Stimulated activated CD8-positive, alpha-beta memory T cell treated with anti-CD3 and anti-CD28 coated beads, Interleukin-2, amount 100 ng/mL, for 1 hour (primary cell): ENCODE measurements at places on chromosomes 12 and 14.

DNA sequence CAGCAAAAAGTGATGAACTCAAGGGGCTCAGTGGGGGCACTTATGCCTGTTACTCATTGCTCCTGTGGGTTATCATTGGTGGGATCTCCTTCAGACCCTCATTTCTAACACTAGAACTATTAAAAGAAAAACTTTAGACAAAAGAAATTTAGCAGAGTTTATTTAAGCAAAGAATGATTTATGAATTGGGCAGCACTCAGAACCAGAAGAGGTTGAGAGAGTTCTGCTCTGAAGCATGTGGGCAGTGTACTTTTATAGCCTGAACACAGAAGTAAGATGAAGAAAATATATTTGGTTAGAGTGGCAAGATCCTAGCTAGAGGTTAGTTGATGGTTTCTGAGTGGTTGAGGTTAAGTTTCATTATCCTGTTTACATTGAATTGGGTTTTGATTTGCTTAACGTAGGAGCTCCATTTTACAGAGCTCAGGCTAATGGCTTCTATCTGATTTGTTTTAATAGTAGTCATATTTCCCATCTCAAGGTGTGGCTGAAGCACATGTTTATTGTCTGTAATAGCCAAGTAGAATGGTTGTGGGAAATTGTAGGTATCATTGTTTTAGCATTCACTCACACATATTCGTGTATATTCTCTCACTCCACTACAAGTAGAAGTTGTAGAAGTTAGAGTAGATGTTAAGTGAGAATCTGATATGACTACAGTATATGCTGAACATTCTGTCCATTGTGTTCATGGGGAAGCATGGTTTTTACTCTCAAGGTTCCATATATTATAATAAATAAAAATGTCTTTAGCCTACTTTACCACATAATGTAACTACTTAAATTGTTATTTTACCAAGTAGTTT, 27.6 kb downstream of the LEMD3 start:
- DNase-seq: no peak

DNA sequence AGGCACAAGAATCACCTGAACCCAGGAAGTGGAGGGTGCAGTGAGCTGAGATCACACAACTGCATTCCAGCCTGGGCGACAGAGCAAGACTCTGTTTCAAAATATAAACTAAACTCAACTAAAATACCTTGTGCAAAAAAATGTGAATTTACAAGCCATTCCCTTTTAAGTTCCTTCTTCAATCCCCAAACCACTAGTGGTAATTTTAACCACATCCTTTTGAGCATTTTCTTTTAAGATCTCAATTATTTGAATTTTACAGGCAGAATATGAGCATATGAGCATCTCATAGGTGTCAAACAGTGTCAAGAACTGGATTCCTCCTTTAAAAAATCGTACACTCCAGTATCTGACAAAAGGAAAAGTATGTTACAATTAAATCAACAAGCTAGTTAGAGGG, 57.0 kb upstream of the NPFF start:
- no peak for DNase-seq

- DNase-seq: no peak
These were observed 1.8 kb downstream of the FBXL14 start for GRCh38 chr12:1592444-1593173.

GRCh38 chr12:40946612-40947194, 241.4 kb upstream of the PDZRN4 start:
- DNase-seq: no peak

GRCh38 chr14:30988509-30988908, 36.9 kb upstream of the AP4S1 start:
- DNase-seq: no peak

DNA sequence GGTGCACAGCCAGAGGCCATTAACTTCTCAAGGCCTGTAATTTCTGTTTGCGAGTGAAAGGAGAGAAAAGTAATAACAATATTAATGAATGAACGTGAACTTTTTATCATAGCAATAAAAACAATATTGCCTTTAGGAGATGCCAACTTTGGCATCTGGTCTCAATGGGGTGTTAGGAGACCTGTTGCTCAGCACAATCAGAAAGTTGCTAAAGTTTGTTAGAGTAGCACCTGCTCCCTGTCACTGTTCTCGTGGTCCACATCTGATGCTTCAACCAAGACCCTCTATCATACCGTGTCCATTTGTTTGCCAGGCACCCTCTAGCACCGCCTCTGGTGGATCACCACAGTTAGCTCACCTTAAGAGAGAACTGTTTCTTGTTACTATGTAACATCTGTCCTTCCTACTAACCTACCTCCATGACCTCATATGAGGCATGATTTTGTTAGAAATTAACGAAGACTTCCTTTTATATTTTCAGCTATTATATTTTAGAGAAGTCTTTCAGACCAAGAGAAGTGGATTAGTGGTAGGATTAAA, 12.5 kb upstream of the CLEC4E start:
- DNase-seq: no peak

GRCh38 chr12:31584782-31585181, 6.2 kb downstream of the DENND5B start:
- DNase-seq: no peak

GRCh38 chr12:110280392-110280778, 662 bp upstream of the ATP2A2 start:
- peak; percentile 29 for DNase-seq

DNA sequence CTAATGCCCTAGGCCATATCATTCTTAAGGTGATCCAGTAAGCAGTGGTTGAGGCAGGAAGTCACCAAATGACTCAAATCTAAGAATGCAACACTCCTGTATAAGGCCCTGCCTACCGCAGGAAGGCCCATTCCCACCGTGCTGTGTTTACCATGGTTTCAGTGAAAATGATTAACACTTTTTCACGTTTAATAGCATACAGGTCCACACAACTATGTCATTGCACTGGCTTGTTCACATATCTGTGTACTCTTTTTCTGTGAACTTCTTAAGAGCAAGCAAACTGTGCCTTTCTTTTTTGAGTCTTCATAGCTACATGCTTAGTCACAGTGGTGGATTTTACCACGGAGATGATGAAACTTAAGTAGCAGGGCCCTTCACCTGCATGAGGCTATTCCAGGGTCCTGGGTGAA, 214.9 kb downstream of the CNTN1 start:
- DNase-seq: no peak

- DNase-seq: no peak
These were observed 43.2 kb downstream of the DUSP16 start for GRCh38 chr12:12519354-12519998.

- DNase-seq: no peak
These were observed 94.6 kb upstream of the MUCL1 start for GRCh38 chr12:54759751-54760150.

DNA sequence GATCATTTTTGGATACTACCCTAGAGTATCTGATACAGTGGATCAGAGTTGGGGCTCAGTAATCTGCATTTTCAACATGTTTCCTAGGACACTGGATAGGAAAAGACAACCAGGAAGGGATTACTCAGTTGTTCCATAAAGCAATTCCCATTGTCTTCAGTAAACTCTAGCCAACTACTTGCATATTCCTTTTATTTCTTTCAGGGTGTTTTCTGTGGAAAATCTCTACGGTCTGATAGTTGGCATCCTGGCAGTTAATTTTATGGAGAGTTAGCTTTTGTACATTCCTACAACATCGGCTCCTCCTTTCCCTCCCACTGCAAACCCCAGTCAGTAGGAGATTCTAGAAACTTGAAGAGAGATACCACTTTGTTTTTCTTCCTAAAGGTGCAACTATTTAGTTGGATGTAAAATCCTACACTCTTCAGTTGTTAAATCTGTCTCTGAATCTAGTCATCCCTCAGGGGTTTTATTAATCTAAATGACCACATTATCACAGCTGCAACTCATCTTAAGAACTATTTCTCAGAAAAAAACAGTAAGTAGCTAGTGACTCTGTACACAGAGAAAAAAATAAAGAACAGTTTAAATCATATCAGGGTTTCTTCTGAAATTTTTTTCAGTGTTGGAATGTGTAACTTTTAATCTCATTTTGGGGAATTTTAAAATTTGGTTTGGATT, 103.9 kb downstream of the PDE3A start:
- no peak for DNase-seq

- DNase-seq: no peak
These were observed 632 bp downstream of the UBR7 start for GRCh38 chr14:93207468-93208308.

GRCh38 chr14:98742001-98742400, 530.0 kb downstream of the BCL11B start:
- no peak for DNase-seq

GRCh38 chr12:102480406-102480805, at the start of gene IGF1:
TSS of gene IGF1 (minus strand) at chr12:102480563. CDS start at chr12:102480381, 182 bp downstream.
- DNase-seq: no peak

DNA sequence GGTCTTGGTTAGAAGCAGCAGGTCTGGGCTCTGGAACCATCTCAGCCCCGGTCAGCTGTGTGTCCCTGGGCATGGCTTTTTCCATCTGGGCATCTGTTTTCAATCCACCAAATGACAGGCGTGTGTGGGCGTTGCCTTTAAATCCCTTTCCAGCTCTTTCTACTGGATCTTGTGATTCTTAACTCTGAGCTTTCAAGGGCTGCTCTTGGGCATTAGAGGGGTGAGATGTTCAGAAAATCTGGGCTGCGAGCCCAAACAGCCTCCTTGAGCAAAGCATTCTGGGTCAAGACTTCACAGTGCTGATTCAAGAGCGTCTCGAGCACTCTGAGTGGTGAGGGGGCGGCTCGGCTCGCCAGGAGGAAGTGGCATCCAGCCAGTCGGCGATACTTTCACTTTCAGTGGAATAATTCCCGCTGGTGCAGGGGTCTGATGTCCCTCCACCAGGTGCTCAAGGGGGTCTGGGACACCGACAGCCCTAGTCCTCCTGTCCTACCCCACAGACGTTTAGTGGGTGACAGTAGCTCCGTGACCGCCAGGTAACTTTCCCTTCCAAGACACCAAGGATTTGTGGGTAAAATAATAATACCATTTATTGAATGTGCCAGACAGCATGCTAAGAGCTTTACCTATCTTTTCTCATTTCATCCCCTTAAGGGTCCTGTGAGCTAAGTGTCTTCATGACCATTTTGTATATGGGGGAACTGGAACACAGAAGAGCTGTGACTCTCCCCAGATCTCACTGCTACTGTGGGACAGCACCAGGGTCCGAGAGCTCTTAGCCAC, 114.0 kb downstream of the PLXNC1 start:
- peak; percentile 51 for DNase-seq

- DNase-seq: no peak
These were observed 156.1 kb downstream of the DIO2 start for GRCh38 chr14:80055226-80055625.

DNA sequence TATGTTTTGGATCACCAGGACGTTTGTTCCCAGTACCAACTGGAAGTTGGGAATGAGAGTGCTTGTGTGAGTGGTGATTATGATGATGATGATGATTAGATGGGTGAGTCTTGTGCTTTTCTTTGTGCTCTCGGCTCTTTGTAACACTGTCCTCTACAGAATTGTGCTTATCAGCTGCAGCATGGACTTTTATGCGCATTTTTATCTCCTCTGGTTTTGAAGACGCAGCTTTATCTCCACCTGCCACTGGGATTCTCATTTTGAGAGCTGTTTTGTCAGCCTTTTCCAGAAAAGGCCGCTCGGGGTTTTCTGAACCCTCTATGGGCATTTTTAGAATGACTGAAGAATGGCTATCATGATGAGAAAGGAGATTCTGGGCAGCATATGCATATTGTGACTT, 11.5 kb upstream of the KANSL2 start:
- no peak for DNase-seq

DNA sequence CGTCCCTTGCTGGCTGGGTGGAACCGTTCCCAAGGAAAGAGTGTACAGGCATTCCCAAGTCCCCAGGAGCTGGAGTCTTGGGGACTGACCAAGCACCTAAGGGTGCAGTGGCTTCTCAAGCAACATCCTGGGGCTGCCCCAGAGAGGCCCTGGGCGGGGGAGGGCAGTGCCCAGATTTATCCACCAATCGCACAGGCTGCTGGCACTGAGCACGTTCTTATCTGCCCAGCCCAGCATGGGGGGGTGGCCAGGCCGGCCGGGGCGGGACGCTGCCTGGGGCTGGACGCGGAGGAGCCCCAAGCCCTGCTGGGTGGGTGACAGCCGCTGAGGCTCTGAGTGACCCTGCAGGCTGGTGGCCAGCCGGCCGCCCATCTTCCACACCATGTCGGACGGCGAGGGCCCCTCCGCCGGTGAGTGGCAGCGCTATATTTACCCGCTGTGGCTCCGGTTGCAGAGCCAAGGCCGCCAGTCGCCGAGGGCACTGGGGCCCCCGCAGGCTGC, 53.4 kb downstream of the CYP46A1 start:
- no peak for DNase-seq

DNA sequence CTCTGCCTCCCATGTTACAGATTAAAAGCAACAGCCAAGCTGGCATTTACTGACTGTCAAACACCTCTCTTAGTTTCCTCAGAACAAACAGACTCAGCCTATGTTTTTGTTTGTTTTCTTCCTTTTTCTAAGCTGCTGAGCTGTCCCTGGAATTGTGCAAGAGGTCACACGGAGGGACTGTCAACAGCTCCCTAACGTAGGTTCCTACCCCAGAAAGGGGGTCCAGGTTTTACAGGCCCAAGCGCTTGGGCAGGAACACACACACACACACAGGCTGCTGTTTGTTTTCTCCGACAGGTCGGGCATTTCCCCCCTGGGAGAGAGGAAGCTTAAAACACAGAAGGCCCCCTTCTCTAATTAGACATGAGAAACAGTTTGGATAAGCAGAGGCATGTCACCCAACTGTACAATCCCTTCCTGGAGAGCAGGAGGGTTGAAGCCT, 739.6 kb upstream of the TBX3 start:
- DNase-seq: no peak

GRCh38 chr14:98751110-98751509, 520.9 kb downstream of the BCL11B start:
- DNase-seq: no peak

- no peak for DNase-seq
These were observed at the start of gene RAB15 for GRCh38 chr14:64971943-64972791. TSS of gene RAB15 (minus strand) at chr14:64972336. CDS start at chr14:64972076, 260 bp downstream.

DNA sequence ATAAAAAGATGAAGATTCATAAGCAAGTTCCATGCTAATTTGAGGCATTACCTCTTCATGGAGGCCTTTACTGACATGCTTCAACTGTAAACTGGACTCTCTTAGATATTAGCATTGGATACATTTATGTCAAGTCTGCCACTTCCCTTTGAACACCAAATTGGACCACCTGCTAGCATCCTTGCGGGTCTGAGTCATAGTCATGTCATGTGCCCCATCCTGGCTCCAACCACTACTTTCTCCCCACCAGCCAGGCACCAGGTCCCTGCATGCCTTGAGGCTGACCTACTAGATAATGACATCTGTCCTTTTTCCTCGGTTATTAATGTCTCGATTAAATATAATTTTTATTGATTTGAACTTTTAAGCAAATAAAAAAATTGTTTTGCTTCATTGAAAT, 32.9 kb upstream of the EEA1 start:
- no peak for DNase-seq

- DNase-seq: no peak
These were observed 2.7 kb upstream of the GZMH start for GRCh38 chr14:24612196-24612595.
